ENCODE measurements at places on chromosomes 6 and 20.

DNA sequence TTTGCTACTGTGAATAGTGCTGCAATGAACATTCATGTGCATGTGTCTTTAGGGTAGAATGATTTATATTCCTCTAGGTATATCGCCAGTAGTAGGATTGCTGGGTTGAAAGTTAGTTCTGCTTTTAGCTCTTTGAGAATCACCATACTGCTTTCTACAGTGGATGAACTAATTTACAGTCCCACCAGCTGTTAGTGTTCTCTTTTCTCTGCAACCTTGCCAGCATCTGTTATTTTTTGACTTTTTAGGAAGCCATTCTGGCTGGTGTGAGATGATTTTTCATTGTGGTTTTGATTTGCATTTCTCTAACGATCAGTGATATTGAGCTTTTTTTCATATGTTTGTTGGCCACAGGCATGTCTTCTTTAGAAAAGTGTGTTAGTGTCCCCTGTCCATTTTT is 40.0 kb downstream of the PLG start:
- no peak for DNase-seq

DNA sequence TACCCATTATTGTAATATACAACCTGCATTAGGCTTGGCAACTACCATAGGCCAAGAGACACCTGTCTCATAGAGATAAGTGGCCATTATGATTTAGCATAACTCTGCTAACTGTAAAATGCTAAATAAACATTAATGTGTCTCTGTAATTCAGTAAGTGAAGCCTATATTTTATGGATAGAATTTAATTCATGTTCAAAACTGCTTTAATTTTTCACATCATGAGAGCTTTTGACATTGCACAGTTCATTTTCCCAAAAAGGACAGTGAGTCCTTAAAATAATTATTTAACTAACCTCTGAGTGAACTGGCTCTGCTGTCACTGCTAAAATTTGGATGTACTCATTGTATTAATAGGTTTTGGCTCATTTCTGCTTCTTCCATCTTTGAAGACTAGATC is 41.4 kb upstream of the TMX4 start:
- no peak for DNase-seq

DNA sequence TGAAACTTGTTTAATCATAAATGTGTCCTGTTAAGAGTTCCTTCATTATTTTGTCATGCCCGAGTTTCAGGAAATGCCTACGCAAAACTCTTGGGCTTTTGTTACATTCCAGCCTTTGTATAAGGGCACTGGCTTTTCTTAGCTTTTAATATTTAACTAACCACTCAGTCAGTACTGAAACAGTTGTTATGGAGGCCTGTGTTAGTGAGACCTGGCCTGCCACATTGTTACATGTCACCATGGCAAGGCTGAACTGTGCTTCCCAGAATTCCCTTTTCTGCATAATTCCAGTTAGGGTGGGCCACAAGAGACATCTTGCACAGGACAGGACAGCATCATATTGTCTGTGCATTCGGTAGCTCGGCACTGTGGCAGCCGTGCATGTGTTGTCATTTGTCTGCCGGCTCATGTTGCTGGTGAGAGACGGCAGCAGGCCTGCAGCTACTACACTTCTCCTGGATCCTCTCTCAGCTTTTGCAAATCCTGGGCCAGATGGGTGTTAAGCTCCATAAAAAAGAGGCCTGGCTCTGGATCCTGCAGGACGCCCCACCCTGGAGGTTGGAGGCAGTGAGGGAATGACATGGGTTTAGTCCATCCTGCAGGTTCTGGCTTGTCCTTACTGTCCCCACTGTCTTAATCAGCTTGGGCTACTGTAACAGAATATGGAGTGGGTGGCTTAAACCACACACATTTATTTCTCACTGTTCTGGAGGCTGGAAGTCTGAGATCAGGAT is 128.8 kb upstream of the DTNBP1 start:
- DNase-seq = no peak

GRCh38 chr6:114181664-114182063 is 161.2 kb downstream of the HS3ST5 start:
- DNase-seq = no peak

GRCh38 chr6:130996635-130997034 is 66.4 kb downstream of the EPB41L2 start:
- no peak for DNase-seq

GRCh38 chr6:45327956-45328522 is at the start of gene RUNX2:
Gene RUNX2 (plus strand): TSS chr6:45328330. CDS start chr6:45328727, 397 bp downstream.
- DNase-seq = no peak
